ENCODE measurements at places on chromosomes 3 and 15.

- no peak for DNase-seq
These were observed 19.7 kb upstream of the CGNL1 start for GRCh38 chr15:57356636-57357035.

GRCh38 chr3:69749461-69749860 is 10.2 kb downstream of the MITF start:
- DNase-seq: no peak

GRCh38 chr3:32296251-32297204 is 58.0 kb downstream of the CMTM8 start:
- no peak for DNase-seq

GRCh38 chr15:31200735-31201151 is 99.2 kb upstream of the TRPM1 start:
- no peak for DNase-seq

GRCh38 chr15:68610825-68611224 is 32.0 kb downstream of the CORO2B start:
- no peak for DNase-seq

DNA sequence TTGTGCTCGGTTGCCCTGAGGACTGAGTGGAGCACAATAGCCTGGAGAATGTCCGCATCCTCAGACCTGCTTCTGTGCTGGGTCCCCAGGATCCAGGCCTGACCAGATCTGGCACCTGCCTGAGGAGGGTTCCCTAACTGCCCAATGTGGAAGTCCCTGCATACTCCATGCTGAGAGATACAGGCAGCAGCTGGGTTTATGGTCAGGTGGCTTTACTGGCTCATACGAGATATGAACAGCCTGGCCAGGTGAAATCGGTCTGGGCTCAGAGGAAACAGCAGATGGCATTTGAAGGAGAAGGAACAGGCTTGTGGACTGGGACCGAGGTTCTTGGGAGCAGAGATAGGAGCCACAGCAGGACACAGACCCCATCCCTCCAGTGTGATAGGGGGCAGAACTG is 18.2 kb upstream of the KIF23 start:
- no peak for DNase-seq
